ENCODE measurements at places on chromosomes 12 and 14.

DNA sequence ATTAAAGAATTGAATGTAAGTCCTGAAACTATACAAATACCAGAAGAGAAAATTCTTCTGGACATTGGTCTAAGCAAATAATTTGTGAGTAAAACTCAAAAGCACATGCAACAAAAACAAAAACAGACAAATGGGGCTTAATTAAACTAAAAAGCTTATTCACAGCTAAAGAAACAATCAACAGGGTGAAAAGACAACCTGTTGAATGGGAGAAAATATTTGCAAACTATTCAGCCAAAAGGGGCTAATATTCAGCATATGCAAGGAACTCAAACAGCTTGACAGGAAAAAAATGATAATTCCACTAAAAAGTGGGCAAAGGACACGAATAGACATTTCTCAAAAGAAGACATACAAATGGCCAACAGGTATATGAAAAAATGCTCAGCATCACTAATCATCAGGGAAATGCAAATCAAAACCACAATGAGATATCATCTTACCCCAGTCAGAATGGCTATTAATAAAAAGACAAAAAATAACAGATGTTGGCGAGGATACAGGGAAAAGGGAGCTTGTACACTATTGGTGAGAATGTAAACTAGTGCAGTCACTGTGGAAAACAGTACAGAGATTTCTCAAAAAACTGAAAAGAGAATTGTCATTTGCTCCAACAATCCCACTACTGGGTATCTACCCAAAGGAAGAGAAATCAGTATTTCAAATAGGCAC, 177.5 kb upstream of the RTL1 start:
- DNase-seq: no peak

DNA sequence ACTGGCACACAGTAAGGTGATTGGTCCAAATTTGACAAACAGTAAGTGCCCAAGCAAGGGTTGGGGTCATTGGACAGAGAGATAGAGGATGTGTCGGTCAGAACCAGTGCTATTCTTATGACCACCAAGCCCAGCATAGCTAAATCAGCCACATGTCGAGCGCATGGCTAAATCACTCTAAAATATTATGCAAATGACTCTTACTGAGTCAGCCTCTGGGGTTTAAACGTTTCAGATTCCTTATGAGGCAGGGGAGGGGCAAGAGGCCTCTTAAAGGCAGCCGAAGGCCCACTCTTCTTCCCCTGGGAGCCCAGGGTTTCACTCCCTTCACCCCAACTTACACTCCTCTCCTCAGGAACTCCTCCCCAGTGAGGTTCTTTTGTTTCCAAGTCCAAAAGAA, 603 bp upstream of the ENDOU start:
- no peak for DNase-seq

GRCh38 chr14:63666335-63666734, 24.7 kb upstream of the WDR89 start:
- no peak for DNase-seq

DNA sequence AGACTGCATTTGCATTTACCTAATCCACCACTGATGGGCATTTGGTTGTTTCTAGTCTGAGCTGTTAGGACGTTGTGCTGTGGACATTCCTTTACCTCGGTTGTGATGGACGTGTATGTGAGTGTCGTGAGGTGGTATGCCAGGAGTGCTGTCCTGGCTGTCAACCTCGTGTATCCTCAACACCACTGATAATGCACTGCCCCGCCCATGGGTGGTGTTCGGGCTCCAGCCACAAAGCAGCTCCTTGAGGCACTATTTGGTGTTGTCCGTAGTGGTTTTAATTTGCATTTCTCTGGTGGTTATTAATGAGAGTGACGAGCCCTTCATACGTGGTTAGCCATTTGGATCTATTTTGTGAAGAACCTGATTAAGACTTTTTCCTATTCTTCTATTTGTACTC, 87.6 kb downstream of the PPP2R5C start:
- DNase-seq: no peak

- DNase-seq: no peak
Measured at GRCh38 chr14:24315807-24316596, 4.7 kb downstream of the LTB4R start.

DNA sequence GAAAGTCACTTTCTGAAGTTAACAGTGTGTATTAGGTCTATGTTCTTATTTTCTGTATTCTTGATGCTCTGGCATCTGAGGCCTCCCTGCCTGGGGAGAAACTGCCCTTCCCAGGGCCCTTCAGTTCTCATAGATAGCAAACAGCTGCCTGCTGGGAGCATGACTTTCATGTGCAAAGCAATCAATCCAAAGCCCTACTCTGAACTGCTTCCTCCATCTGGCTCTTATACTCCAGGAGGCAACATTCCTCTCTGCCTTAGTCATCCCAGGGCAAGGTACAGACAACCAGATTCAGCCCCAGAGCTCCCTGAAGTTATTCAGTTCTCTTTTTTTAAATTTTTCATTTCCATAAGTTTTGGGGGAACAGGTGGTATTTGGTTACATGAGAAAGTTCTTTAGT, 41.7 kb upstream of the RIN3 start:
- no peak for DNase-seq

DNA sequence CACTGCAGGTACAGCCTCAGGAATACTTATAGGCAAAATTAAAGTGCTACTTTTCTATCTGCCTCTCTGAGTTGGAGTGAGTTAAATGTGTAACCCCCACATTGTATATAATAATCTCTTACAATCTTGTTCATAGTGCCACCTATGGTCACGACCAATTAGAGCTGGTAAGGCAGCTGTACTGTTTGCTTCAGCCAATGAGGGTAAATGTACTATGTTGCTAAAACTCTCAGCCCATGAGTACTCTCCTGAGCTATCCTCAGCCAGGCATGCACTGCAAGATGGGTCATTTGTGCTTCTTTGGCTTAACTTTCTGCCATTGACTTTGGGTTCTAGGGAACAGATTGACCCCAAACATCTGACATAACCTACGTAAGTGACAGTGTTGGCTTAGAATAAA, 15.0 kb upstream of the MDM2 start:
- no peak for DNase-seq

- no peak for DNase-seq
Measured at GRCh38 chr14:76882651-76883050, 56.4 kb downstream of the LRRC74A start.
